ENCODE measurements at places on chromosomes 1 and 21. TPM values are rescaled to one million over a fixed set of nuclear protein-coding genes. Genes with fewer than 3 reads are reported as not detected.

GRCh38 chr1:109383854-109384253 is 13.9 kb downstream of the SORT1 start:
- peaks cover 73% of the 10 kb centered on the region for H3K4me1 ChIP-seq
- H3K27me3 ChIP-seq = no peaks in the 10 kb centered on the region
- DNase-seq = no peak
- H3K36me3 ChIP-seq = no peaks in the 10 kb centered on the region

- H3K4me3 ChIP-seq = no peak overlapping the region
- H3K27ac ChIP-seq = no peak overlapping the region
- H3K36me3 ChIP-seq = no peaks in the 10 kb centered on the region
- peaks cover 7% of the 10 kb centered on the region for H3K4me1 ChIP-seq
- no peaks in the 10 kb centered on the region for H3K27me3 ChIP-seq
- DNase-seq = no peak
These were observed 99.2 kb downstream of the CTH start for GRCh38 chr1:70509996-70510876.

DNA sequence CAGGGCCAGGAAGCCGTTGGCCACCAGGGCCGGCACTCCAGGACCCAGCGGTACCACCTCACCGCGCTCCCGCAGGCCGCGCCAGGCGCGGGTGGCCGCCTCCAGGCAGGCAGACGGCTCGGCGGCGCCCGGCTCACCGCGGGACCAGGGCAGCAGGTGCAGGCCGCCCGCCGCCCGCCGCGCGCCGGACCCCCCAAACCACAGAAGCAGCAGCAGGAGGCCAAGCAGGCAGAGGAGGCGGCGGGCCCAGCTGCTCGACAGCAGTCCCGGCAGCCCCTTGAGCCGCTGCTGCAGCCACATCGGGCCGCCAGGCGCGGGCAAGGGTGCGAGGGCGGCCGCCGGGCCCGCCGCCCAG is 312 bp downstream of the KIAA2013 start:
- no peak for DNase-seq
- peak overlapping the region; percentile 12 for H3K27ac ChIP-seq
- no peaks in the 10 kb centered on the region for H3K27me3 ChIP-seq

Gene RPTN
- 0.31 TPM for polyA plus RNA-seq

DNA sequence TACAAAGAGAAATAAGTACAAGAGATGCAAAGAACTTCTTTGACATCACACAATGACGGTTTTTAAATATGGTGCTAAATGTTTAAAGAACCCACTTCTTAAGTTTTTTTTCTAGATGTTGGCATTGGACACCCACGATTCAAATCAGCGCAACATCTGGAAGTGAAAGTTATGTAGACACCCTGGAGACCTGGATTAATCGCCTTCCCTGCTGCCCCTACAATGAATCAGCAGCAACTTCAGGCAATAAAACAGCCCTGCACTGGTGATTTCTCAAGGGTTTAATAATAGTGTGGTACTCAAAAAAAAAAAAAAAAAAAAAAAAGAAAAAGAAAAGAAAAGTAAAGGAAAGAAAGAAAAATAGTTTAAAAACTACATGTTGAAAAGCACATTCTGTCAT is 248.3 kb downstream of the NUF2 start:
- no peak for DNase-seq
- H3K36me3 ChIP-seq = no peaks in the 10 kb centered on the region
- no peaks in the 10 kb centered on the region for H3K27me3 ChIP-seq
- H3K4me1 ChIP-seq = no peaks in the 10 kb centered on the region
- H3K27ac ChIP-seq = no peak overlapping the region

Gene DMBX1
- polyA plus RNA-seq = not detected

DNA sequence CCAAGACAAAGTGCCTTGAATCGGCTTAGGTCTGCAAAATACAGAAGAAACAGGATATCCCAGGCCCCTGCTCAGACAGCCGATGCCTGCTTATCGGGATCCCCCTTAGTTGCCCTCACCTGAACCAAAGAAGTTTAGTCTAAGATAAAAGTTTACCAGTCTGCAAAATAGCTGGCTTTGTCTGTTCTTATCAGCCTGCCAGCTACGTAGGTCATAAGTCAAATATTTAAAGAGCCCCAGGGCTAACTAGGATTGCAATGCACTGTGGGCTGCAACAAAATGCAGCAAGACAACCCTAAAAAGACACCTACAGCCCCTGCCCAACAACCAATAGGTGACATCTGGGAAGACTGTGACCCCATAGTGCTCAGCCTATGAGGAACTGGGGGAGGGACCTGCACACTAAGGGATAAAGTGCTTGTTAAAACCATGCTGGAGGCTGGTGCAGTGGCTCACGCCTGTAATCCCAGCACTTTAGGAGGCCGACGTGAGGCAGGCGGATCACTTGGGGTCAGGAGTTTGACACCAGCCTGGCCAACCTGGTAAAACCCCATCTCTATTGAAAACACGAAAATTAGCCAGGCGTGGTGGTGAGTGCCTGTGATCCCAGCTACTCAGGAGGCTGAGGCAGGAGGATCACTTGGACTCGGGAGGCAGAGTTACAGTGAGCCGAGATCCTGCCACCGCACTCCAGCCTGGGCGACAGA is 27.4 kb downstream of the LRRC3 start:
- no peaks in the 10 kb centered on the region for H3K27me3 ChIP-seq
- no peak overlapping the region for H3K4me3 ChIP-seq
- no peak overlapping the region for H3K27ac ChIP-seq

Gene HCRTR1
- not detected for polyA plus RNA-seq

DNA sequence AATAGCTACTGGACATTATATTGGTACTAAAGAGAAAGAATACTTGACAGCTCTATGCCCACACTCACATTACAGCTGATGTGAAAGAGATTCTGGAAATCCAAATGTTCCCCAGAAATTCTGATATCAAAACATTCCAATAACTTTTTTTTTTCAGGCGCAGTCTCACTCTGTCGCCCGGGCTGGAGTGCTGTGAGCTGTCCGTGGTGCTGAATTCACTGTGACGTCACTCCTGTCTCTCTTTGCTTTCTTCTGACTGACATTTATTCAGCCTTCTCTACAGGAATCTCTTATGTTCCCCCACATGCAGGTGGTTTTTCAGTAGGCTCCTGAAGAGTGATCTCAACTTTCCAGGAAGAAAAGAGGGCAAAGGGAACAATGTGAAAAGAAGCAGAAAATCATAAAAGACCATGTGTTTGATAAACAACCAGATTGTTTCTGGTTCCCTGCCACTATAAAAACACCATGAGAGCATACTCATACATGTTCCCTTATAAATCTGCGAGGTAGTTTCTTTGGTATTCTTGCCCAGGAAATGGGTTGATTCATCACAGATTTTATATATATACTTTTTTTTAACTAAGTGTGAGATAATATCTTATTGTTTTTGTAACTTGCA is 6.2 kb downstream of the S100A7A start:
- no peak overlapping the region for H3K27ac ChIP-seq
- H3K4me1 ChIP-seq = no peaks in the 10 kb centered on the region
- peaks cover 40% of the 10 kb centered on the region for H3K27me3 ChIP-seq
- DNase-seq = peak; percentile 90
- H3K36me3 ChIP-seq = no peaks in the 10 kb centered on the region
- no peak overlapping the region for H3K4me3 ChIP-seq

DNA sequence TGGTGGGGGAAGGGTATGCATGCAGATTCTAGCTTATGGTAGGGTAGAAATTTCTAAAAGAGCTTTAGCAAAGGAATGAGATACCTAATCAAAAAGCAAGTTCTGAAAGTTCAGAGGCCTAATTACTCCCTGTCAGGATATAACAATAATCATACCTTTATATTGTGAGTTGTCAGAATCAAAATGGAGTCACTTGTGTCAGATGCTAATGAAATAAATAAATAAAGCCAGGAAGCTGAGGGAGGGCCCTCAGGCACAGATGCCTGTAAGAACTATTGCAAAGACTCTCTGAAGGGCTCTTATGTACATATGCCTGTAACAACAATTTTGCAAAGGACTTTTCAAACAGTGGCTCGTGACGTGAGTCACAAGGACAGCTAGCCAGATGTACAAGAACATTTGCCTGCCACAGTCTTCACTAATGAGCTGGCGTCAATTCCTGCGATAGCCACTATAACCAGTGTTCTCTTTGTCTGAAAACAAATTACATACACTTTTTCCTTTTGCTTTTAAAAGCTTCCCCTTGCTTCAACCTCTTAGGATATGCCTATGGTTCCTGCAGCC is 27.4 kb upstream of the DNASE2B start:
- H3K27me3 ChIP-seq = no peaks in the 10 kb centered on the region
- H3K4me1 ChIP-seq = no peaks in the 10 kb centered on the region
- no peak for DNase-seq
- no peak overlapping the region for H3K4me3 ChIP-seq

Gene NPR1
- polyA plus RNA-seq = 1.4 TPM

DNA sequence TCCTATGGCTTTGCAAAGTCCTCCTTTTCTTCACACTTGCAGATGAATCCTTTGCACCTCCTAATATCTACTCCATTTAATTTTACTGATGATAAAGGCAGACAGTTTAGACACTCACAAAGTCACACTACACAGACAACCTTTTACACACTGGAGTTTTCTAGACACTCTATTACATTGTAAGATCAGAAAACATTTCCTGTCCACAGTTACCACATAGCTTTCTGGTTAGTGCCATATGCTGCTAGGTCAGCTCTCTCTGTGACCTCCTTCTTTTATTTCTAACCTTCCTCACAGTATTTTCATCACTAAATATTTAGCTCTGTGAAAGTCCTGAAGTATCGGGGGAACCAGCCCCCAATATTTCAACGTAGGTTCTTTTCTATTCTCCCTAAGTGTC is 5.1 kb downstream of the SH2D1B start:
- H3K4me3 ChIP-seq = no peak overlapping the region
- no peaks in the 10 kb centered on the region for H3K4me1 ChIP-seq
- H3K27ac ChIP-seq = no peak overlapping the region
- H3K36me3 ChIP-seq = no peaks in the 10 kb centered on the region

GRCh38 chr1:234149217-234149616 is 224.0 kb upstream of the COA6 start:
- no peak for DNase-seq
- H3K27me3 ChIP-seq = peaks cover 30% of the 10 kb centered on the region

Gene C1orf210
- polyA plus RNA-seq = 34.4 TPM

Gene HSD3B2
- polyA plus RNA-seq = 0.10 TPM

Gene NBPF11
- 2.6 TPM for polyA plus RNA-seq

- H3K27me3 ChIP-seq = no peaks in the 10 kb centered on the region
- H3K27ac ChIP-seq = peak overlapping the region; percentile 99
- H3K4me1 ChIP-seq = peaks cover 50% of the 10 kb centered on the region
- DNase-seq = no peak
- peak overlapping the region; percentile 78 for H3K4me3 ChIP-seq
- H3K36me3 ChIP-seq = peaks cover 12% of the 10 kb centered on the region
These were observed 1.3 kb upstream of the DNAJC16 start for GRCh38 chr1:15525050-15526020.

GRCh38 chr1:111747282-111747734 is 8.1 kb upstream of the INKA2 start:
- no peaks in the 10 kb centered on the region for H3K27me3 ChIP-seq
- H3K27ac ChIP-seq = no peak overlapping the region
- DNase-seq = peak; percentile 70
- H3K36me3 ChIP-seq = no peaks in the 10 kb centered on the region
- H3K4me3 ChIP-seq = no peak overlapping the region
- H3K4me1 ChIP-seq = no peaks in the 10 kb centered on the region

Gene FCGR3A
- polyA plus RNA-seq = 18.0 TPM

- no peak overlapping the region for H3K4me3 ChIP-seq
- no peak for DNase-seq
- H3K27me3 ChIP-seq = no peaks in the 10 kb centered on the region
- H3K27ac ChIP-seq = no peak overlapping the region
- no peaks in the 10 kb centered on the region for H3K4me1 ChIP-seq
These were observed 617.3 kb downstream of the MATN1 start for GRCh38 chr1:30106125-30106524.

- DNase-seq = no peak
- no peaks in the 10 kb centered on the region for H3K36me3 ChIP-seq
- H3K4me3 ChIP-seq = no peak overlapping the region
- peaks cover 24% of the 10 kb centered on the region for H3K4me1 ChIP-seq
These were observed 3.8 kb downstream of the COLGALT2 start for GRCh38 chr1:184033711-184034167.

DNA sequence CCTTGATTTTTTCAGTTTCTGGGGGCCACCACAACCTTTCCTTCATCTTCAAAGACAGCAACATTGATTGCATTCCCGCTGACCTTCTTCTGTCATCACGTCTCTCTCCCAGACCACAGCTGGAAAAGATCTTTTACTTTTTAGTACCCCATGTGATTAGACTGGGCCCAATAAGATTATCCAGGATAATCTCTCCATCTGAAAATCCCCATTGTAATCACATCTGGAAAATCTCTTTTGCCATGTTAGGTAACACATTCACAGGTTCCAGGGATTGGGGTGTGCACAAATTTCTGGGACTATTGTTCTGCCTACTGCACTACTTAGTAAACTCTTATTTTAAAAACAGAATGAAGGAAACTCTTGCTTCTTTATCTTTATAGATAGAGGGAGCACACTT is 47.1 kb upstream of the INSL5 start:
- no peaks in the 10 kb centered on the region for H3K27me3 ChIP-seq
- H3K4me3 ChIP-seq = no peak overlapping the region
- H3K36me3 ChIP-seq = no peaks in the 10 kb centered on the region
- no peak overlapping the region for H3K27ac ChIP-seq

Gene PTPRF
- polyA plus RNA-seq = 11.3 TPM

Gene ARHGEF11
- 8.6 TPM for polyA plus RNA-seq

DNA sequence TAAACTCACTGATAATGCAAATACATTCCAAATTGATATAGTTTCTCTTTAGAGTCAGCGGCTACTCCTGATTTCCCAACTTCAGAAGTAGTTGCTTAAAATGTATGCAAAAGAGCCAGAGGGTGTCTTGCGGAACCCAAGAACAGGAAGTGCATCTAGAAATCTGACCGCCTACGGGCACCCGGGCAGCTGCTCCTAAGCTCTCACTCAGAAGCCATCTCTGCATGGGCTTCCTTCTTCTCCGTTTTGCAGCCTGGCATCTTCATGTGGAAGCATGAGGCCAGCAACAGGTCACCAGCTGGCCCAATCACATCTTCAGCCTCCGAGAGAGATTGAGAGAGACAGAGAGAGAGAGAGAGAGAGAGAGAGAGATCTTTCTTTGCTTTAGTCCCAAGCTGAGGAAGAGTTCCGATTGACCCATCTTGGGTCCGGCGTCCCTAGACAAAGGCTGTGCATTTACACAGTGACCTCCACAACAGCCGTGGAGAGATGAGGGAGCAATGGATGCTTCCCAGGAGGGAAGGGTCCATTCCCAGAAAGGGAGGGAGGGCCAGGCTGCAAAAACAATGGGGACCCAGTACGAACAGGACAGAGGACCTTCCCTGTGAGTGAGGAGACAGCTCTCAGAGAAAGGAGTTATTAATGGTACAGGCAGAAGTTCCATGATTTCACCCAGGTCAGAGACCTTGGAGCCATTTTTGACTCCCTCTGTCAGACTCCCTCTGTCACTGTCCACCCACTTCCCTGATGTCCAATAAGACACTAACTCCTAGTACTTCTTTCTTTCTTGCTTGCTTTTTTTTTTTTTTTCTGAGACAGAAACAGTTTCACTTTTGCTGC is 28.2 kb upstream of the SLC30A1 start:
- no peak overlapping the region for H3K4me3 ChIP-seq
- no peak overlapping the region for H3K27ac ChIP-seq
- H3K36me3 ChIP-seq = no peaks in the 10 kb centered on the region
- no peaks in the 10 kb centered on the region for H3K27me3 ChIP-seq
- no peaks in the 10 kb centered on the region for H3K4me1 ChIP-seq
- DNase-seq = no peak
